Mesenteric fat pad (tissue), 1 donor: ENCODE measurements at places on chromosomes 1 and 21. TPM values are rescaled to one million over a fixed set of nuclear protein-coding genes. Genes with fewer than 3 reads are reported as not detected.

Gene TRIM46
- 0.22 TPM for total RNA-seq

Gene CNIH3
- total RNA-seq = 3.0 TPM

Gene LRRC38
- not detected for total RNA-seq

Gene PLA2G2A
- total RNA-seq = 453 TPM

Gene CELA3A
- total RNA-seq = 4.1 TPM

Gene CR1L
- total RNA-seq = 0.71 TPM

Gene FAM163A
- not detected for total RNA-seq

Gene DAB1
- total RNA-seq = 1.9 TPM

Gene CENPF
- total RNA-seq = 0.51 TPM

Gene FMO1
- 0.58 TPM for total RNA-seq

Gene CHIA
- not detected for total RNA-seq

Gene ZYG11A
- total RNA-seq = 0.06 TPM

Gene EFCAB7
- 3.4 TPM for total RNA-seq

GRCh38 chr1:225253784-225254183, 174.1 kb downstream of the LBR start:
- no peak for DNase-seq

DNA sequence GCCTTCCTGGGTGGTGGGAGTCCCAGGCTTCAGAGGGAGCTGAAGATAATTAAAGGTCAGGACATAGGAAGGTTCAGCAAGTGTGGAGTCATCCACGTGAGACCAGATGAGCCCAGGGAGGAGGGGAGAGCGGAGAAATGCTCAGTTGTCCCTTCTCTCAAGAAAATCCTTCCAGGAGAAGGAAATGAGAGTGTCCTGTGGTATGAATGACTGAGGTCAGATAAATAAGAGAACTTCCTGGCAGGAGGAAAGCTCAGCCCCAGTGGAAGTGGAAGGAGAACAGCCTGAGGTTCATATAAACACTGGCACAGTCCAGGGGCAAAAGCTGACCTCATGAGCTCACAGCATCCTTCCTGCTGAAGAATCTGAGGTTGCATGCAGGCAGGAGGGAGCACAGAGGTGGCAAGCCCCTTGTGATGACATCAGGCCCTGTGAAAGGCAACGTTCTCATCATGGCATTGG, 97.6 kb downstream of the NAV1 start:
- no peak for DNase-seq

GRCh38 chr1:45395051-45395450, 54.8 kb upstream of the MUTYH start:
- DNase-seq = no peak

DNA sequence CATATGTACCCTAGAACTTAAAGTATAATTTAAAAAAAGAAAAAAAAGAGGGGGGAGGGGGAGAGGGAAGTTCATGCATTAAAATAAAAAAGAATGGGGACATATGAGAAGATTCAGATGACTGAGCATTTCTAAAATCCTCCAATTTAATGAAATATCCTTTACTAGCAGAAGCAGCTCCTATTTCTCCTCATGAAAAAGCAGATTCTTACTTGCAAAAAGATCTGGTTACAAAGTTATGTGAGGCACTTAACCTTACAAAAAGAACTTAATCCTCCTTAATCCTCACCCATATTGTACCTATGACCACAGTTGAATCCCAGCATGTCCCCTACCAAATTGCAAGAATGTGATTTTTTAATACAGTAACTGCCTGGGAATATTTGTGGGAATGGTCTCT, 298.5 kb downstream of the SRGAP2C start:
- no peak for DNase-seq

GRCh38 chr1:61120998-61121397, 38.6 kb downstream of the NFIA start:
- DNase-seq = no peak

DNA sequence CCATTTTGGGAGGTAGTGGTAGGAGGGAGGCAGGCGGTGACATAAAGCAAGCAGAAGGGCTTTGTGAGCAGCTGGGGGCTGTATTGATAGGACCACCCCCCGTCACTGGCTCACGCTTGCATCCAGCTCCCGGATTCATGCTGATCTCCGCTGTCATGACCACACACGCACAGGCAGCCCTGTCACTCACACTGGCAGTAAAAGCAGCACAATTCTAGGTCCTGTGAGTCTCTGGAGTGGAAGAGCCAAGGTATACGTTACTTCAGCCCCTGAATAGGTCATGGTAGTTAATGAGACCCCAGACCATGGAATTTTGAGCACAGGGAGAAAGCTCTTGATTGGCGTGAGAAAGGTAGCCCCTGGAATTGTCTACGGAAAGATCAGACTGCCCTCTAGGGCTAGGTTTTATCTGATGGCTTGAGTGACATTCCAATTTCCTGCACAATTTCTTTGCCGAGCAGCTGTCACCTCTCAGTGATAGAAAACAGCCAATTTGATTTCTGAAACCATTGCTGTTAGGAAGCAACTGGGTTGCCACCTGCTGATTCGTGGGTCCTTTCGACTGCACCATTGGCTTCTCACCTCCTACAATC, 5.4 kb downstream of the OR2B11 start:
- DNase-seq = no peak

GRCh38 chr1:80392529-80392928, 1386.0 kb upstream of the ADGRL4 start:
- no peak for DNase-seq

DNA sequence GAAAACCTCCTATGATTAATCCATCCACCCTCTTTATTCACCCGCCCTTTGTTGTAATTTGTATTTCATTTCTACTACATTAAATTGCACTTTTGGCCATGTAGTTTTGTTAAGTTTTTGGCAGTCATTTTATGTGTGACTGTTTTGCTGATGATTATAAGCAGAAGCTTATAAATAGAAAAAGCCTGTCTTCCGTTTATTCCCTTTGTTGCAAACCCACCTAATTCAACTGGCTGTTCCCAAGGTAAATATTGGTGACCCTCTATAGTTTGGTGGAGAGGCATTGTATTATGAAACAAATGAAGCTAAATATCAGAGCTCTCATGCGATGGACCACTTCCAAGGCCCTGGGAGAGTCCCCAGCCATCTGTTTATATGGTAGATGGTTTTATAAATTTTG, 36.7 kb upstream of the IGSF3 start:
- DNase-seq = no peak

- DNase-seq = no peak
These were observed 383.7 kb downstream of the ZP4 start for GRCh38 chr1:237507005-237507404.

- no peak for DNase-seq
These were observed 17.3 kb downstream of the RPS6KA1 start for GRCh38 chr1:26546819-26547218.

DNA sequence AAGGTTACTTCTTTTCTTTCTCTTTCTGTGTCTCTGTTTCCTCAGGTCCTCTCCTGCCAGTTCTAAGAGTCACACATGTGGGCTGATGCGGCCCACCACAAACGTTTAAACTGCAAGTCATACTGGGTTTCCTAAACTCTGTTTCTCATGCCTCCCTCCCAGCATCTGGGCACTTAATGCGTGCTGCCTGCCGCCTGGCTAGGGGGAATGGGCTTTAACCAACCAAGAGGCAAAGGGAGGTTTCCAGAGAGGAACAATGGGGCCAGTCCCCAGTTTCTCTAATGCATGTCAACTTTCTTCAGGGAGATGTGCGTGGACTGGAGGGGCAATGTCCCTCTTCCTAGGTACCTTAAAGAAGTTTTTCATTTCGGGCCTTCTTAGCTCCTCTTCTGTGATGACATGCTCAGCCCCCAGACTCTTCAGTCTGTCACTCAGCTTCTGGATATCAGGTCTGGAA, 19.9 kb upstream of the SRSF4 start:
- DNase-seq = no peak

- no peak for DNase-seq
These were observed 221.1 kb downstream of the LMO4 start for GRCh38 chr1:87549738-87550137.

DNA sequence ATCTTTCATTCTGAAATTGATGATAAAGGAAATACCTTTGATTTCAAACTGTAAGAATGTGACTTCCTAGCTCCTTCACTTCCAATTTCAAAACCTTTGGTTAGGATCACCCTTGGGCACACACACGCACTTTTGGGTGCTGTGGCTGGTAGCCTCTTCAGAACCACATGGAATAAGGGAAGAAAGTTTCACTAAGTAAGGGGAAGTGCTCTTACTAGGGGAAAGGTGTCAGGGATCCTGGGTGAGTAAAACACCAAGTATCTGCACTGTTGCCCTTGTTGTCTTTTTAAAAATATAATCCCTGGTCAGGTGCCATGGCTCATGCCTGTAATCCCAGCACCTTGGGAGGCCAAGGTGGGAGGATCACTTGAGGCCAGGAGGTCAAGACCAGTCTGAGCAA, 132.4 kb downstream of the SDCCAG8 start:
- no peak for DNase-seq

DNA sequence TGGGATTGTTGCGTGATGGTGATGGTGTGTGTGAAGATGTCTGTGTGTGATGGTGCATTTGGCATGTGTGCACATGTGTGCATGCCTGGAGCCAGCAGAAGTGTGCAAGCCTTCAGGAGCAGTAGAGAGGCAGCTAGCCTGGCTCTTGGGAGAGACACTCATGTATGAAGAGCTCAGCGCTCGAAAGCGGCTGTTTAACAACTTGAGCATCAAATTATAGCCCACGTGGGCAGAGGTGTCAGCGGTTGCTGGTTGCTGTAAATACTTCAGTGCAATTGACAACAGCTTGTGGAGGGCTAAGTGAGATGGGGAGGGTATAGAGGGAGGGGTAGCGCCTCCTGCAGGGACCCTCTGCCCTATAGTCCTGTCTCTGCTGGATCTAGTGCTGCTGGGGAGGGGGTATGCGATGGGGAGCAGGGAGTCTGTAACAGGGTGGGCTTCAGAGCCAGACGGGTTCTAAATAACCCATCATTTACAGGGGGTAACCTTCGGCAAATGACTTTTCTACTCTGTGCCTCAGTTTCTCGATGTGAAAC, 21.5 kb downstream of the FOXD2 start:
- DNase-seq = no peak

GRCh38 chr1:175174309-175175102, 18.1 kb downstream of the KIAA0040 start:
- no peak for DNase-seq

GRCh38 chr1:100719490-100719889, at the start of gene VCAM1:
VCAM1 (plus strand) TSS chr1:100719742; CDS start chr1:100719861, 119 bp downstream.
- DNase-seq = no peak

- DNase-seq = no peak
These were observed 10.4 kb downstream of the KDM4A start for GRCh38 chr1:43660355-43660754.

GRCh38 chr1:19734472-19734999, 65.2 kb downstream of the TMCO4 start:
- DNase-seq = no peak

DNA sequence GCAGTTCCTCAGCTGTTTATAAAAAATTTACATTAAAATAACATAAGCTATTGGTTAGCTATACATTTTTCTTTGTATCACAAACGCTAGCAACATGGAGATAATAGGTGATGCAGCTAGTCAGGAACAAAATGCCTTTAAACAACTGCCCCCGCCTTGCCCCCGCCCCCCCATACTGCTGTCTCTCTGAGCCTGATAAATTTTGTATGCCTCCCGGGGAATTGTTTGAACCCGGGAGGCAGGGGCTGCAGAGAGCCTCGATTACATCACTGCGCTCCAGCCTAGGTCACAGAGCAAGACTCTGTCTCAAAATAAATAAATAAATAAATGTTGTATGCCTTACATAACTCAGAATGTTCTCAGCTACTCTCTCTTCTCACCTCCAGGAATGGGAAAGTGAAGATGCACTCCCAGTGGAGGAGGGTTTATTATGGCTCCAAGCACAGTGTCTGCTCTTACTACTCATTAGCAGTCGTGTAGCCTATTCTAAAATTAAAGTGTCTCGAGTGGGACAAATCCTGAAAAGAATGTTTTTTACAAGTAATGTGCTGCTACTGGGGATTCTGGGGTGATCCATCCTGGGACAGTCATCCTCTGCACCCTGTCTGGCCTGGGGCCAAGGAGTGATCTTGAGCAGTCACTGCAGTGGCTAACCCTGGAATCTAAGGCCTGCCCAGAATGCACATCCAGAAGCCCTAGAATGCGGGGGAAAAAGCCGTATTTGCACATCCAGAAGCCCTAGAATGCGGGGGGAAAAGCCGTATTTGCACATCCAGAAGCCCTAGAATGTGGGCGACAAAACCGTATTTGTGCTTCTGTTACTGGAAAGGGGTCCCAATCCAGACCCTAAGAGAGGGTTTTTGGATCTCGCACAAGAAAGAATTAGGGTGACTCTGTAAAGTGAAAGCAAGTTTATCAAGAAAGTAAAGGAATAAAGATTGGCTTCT, 39.4 kb upstream of the ZNF496 start:
- DNase-seq = no peak

DNA sequence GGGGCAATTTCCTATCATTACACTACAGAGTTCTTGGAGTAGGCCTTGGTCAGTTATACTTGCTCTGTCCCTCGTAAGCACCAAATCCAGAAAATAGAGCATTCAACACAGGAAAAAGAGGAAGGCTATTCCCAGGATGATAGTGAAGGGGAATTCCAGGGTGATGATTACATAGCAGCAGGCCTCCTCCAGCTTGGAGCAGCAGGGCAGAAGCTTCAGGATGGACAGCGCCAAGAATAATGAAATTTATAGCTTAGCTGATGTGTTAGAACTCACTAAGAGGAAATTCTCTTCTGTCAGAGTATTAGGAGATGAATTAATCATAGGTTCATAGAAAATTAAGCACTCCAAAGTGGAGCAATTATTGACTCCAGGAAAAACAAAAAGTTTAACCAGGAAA, 10.8 kb upstream of the SMAP2 start:
- no peak for DNase-seq

DNA sequence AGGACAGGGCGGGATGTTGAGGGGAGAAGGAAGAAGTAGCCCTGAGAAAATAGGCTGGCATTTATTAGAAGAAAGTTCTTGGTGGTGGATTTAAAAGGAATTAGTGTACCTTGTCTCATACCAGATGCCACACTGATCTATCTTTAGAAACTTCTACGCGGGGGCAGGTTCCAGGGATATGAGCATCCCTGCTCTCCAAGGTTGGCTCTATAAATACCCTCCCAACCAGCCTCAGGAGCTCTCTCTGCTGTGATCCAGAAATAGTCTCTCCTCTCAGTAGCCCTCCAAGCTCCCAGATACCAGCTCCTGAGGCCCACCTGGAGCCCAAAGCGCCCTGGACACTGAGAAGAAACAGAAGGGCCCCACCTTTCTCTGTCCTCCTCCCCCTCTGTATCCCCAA, 128.3 kb upstream of the TNR start:
- DNase-seq = no peak

DNA sequence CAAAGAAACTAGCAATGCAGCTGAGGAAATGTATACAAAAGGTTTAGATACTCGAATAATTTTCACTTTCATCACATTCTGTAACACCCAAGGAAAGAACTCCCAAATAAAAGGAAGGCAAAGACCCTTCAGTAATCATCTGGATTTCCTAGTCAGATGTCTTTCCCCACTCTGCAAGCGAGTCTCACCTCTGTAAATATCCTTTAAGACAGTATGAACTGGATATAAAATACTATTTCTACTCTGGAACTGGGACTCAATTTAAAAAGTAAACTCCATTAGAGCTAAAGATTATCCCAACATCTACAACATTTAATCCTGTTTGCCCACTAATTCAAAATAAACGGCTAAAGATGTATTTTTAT, 27.0 kb downstream of the C2CD2 start:
- no peak for DNase-seq
